Astrocyte of the cerebellum (primary cell): ENCODE measurements at places on chromosomes 3 and 15.

DNA sequence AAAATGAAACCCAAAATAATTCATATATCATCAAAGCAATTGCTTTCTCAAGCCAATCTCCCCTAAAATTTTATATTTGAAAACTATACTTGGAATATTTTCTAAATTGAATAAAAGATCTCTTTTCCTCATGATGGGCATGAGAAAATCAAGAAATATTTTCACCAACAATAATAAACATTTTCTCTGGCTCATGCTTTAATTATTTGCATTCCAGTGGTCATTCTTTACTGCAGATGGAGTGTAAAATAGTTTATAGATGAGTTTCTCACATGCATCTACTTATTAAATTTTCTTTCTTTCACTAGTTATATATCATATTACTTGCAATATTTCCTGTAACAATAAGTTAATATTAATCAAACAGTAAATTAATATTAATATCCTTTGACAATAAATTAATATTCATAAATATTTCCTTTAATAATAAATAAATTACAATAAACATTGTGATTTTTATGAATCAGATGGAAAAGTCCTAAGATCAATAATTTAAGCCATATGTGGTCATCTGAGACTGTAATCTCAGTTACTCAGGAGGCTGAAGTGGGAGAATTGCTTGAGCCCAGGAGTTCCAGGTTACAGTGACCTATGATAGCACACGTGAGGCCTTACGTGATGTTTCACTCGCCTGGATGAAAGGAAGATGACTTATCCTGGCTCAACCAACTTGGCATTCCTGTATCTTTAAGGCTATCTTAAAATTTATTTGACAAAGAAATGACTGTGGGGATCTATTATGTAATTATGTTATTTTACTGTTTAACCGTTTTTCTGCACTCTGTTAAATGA is 958.8 kb downstream of the ZPLD1 start:
- peak; percentile 6 for DNase-seq

GRCh38 chr15:64251658-64252057 is 88.8 kb upstream of the PPIB start:
- DNase-seq, result no peak

DNA sequence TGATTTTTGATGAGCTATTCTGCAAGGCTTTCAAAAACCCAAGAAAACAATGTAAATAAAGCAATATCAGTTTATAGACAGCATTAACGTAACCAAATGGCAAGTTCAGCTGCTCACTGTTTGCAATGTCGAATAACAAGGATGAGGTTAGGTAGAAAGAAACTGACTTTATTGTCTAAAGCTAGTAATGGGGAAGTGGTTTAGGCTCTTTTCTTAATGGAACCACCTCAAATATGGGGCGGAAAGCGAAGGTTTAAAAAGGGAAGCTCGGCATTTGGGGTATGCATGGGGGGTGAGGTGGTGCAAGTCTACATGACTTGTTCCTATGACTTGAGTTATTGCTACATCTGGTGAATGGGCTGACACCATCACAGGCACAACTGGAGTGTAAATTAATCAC is 1060.2 kb downstream of the NSUN3 start:
- no peak for DNase-seq

DNA sequence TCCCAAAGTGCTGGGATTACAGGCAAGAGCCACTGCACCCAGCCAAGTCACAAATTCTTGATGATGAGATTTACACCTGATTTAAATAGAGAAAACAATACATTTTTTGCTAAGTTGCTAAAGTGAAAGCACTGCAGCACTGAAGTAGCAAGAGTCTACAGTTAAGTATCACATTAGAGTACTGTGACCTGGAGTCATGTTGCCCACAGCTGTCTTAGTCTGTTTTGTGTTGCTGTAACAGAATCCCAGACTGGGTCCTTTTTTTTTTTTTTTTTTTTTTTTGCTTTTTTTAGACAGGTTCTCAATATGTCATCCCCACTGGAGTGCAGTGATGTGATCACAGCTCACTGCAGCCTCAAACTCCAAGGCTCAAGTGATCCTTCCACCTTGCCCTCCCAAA is 23.2 kb upstream of the GNB4 start:
- DNase-seq, result no peak

DNA sequence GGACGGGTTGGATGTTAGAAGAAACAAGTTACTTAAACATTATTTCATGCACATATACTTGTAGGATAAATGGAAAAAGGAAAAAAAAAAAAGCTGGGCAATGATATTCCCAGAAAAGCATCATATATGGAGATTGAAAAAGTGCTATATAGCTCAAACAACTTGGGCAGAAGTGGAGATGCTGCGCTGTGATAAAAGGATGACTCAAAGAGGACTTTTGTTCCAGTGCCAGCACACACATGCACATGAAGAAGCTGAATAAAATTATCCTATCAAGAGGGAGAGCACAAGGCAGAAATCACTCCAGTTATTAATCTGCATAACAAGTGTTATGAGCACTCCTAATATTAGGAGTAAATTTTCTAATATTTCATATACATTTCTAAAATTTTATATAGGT is 30.9 kb downstream of the FRMD4B start:
- DNase-seq, result no peak

DNA sequence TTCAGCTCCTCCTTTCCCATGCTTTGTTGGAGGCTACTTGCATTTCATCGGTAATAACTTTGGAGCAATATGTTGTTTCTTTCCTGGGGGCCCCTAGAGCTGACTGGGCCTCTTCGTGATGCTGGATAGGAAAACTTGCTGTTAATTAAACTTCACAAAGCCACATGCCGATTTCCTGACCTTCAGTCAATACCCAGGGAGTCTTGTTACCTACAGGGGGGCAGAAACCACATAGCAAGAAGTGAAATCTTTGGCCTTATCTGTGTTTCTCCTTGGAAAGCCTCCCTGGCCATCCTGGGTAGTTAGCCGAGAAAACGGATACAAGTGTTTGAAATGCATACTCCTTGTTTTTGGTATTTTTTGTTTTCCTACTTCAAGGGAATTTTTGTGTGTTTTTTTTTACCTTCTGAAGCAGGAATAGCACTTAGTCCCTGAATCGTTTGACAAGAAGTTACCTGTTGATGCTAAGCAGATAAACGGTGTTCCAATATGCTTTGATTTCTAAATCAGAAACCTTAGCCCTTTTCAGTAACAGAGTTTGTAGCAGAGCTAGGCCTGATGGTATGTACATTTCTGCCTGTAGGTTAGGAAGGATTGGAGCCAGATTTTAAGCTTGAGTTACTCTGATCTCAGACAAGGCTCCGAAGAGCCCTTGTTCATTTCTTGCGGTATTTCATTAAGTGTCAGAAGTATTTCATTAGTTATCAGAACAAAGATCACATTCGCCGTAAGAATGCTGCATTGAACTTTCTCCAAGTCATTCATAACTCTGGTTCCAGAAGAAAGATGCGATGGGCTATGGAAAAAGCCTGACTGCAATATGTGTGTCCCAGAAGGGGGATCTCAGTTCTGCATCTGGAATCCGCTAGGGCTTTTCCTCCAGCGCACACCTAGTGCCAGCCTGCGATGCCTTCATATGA is 111.5 kb downstream of the THSD4 start:
- DNase-seq, result no peak

- DNase-seq, result no peak
These were observed 403.2 kb downstream of the PTPRG start for GRCh38 chr3:61964566-61964965.

- no peak for DNase-seq
These were observed 41.3 kb downstream of the SCN5A start for GRCh38 chr3:38608086-38608775.

GRCh38 chr15:38868326-38869114 is 303.9 kb upstream of the RASGRP1 start:
- no peak for DNase-seq

DNA sequence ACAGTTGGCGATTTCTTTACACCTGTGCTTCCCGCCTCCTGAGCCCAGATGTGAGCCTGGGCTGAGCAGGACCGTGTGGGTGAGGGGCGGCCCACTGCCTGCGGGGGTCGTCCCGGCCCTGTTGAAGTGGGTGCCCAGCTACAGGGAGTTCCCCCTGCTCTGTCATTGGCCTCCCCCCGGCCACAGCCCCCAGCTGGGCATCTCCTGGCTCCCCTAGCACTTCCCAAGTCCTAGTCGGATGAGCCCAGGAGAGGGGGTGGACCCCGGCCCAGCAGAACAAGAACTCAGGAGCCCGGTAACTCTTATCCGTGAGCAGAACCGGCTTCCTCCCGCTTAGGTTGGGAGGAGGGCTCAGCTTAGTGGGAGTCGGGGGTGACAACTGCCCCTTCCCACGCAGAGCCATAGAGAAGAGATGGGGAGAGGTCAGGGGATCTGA is 757 bp downstream of the PAQR5 start:
- no peak for DNase-seq

DNA sequence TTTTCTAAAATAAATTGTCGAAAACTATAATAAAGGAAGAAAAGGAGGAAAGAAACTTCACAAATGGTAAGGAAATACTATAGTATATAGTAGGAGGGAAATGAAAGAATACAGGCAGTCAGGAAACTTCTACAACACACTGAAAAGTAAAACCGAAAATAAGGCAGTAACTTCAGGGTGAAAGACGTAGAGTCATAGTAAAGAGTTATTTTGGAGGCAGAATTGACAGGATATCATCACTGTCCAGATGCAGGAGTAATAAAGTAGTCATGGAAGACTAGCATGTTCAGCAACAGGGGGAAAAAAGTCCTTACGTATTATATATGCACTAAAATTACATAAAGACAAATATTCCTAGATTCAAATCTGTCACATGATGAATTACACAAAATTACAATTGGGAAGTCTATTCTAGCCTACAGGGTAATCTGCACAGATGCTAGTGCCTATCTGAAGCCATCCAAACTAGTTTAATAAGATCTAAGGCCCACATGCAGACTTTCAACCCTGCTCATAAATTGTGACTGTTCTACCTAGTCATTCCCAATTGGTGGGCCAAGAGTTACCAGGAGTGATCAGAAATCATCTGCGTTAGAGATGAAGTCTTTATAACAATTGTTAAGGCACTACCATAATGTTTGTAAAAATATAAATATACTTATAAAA is 14.0 kb downstream of the VPS13C start:
- no peak for DNase-seq

DNA sequence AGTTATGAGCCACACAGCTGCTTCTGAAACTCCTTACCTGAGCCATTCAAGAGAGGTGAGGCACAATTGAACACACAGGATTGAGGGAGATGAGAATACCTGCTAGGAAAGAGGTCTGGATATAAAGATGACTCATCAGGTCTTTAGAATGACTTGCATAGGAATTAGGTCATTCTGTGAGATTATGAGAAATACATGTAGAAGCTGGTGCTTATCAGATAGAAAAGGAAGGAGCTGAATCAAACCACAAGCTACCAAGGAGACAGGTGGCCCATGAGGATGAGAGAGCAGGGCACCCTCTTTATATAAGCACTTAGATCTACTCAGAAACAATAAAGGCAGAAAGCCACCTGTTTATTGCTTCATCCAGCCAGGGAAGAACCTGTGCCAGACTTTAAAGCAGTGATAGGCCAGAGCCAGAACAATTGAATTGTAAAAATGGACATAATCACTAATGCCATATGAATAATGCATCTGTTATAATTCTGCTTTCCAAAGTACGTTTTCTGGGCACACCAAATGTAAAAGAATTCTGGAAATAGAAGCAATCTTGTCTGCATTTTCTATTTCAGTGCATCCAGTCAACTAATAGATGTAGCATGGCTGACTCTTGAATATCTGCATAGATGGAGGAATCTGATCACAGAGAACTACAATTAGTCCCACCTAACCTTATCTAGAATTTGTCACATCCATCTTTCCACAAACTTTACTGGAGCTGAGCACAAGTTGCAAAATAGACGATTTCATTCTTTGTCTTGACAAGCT is 74.9 kb downstream of the PIK3R4 start:
- DNase-seq, result no peak

- DNase-seq, result no peak
These were observed 57.5 kb downstream of the CACNA2D2 start for GRCh38 chr3:50445919-50446318.

DNA sequence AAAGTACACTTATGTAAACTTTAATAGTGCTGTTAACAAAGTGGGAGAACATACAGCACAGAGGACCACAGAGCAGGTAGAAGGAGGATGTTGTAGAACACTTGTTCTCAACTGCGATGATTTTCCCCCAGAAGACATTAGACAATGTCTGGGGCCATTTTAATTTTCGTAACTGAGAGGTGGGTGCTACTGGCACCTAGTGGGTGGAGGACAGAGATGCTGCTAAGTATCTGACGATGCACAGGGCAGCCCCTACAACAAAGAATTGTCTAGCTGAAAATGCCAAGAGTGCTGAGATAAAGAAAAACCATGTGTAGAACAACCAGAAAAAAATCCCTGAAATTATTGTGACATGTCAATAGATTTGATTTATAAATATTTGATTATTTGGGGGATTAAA is 5.0 kb upstream of the KBTBD8 start:
- DNase-seq, result no peak
